ENCODE measurements at places on chromosomes 2 and 18.

DNA sequence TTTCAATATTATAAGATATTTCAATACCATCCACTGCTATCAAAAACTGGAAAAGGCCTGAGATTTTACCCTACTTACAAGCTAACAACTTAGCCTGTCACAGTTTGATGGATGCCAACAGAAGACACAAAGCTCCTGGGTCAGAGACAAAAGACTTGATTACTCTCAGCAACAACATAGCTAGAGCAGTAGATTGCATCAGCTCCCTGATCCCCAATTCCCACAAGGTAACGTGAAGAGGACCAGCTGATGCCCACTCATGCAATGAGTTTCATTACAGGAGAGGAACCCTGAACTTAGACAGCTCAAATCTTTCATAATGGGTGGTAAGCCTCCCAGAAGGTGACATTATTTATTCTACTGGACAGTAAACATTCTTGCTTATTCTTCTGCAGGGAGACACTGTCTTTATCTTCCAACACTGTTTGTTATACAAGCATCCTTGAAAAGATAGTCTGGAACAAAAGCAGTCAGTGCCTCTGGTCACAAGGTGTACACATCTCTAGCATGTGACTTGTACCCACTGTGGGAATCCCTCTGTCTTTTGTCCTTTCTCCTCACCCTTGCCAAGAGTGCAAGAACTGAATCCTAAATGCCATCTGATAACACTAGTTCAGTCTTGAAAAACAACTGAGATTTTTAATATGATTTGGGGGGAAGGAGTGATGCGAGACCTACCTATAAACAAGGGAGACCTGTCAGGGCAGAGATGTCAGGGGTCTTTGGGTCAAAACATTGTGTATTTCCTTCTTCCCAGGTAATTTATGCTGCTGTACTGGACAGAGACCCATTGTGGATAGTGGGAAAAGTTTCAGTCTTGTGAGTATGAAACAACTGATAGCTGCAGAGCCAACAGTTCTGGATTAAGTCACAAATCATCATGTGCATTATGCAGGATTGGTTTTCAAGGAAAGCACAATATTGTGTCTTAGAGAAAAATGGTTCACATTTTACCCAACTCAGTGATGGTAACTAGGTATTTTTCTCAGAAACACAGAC is 102.4 kb downstream of the AOX1 start:
- no peak for DNase-seq

DNA sequence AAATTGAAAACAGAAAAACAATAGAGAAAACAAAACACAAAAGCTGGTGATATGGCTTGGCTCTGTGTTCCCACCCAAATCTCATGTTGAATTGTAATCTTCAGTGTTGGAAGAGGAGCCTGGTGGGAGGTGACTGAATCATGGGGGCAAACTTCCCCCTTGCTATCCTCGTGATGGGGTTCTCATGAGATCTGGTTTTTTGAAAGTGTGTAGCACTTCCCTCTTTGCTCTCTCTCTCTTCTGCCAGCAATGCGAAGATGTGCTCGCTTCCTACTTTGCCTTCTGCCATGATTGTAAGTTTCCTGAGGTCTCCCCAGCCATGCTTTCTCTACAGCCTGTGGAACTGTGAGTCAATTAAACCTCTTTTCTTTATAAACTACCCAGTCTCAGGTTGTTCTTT is 112.3 kb upstream of the UXS1 start:
- DNase-seq, result no peak

- DNase-seq, result no peak
Measured at GRCh38 chr2:43676322-43677050, at the start of gene C1GALT1C1L. Gene C1GALT1C1L, minus strand, starts transcription at chr2:43676429. Its CDS starts 107 bp downstream, at chr2:43676322.

DNA sequence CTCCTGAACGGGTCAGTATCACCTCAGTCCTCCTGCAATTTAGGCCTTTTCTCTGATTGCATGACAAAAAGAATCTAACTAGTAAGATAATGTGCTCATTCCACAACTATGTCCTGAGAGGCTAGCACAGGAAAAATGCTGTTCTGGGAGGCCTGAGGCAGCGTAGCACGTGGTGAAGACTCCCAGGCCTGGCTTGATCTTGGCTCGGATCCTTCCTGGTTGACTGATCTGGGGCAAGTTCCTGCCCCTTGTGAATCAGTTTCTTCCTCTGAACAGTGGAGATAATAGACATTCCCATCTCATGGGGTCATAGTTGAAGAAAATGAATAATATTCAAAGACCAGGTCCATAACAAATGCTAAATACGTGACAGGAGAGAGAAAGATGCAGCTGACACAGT is 12.3 kb downstream of the FBLN7 start:
- DNase-seq, result no peak

DNA sequence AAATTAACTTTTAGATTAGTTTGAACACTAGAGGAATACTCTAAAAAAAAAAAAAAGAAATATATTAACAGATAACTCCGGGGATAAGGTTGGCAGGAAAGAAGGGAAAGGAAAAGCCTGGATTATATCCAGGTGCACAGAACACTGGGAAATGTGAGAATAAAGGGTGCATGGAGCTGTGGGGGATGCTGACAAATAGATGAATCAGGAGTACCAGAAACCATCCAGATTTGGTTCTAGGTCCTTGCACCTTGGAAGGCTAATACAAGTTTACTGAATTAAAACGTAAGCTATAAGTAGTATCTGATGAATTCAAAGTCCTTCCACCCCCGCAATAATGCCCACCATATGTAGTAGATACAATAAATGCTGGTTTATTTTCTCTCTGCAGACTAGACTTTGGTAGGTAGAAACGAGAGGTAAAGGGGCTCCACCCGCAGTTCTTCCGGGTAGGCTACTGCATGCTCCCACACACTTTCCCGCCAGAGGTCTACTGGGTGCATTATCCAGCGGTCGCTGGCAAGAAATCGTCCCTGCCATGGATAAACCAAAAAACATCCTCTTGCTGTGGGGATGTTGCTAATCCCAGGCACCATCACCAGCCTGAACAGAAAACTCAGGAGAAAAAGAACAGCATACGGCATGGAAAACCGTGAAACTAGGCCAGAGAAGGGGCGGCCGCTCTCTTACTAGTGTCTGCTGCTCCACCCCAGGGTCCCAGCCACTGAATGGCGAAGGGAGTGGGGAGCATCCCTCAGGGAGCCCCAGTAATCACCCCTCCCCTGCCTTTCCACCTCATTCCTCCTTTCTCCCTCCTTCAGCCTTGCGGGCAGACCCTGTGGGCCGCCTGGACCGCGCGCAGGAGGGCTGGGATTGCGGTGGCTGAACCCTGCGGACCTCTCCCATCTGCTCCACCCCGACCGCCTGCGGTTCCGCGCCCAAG is 1.5 kb downstream of the CNRIP1 start:
- DNase-seq, result no peak

DNA sequence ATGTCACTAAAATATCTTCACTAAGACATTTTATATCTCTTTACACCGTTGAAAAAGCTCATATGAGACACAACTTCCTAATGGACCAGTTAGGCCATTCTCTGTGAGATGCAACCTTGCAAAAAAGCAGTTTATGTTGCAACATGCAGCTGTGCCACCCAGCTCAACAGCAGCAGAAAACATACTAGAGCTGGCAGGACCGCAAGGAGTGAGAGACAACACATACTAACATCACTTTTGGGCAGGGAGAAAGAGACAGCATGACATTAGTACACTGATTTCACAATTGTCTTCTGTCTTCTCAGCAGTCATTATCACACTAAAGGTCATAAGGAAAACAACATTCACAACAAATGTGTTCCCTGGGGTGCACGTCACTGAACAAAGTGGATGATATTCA is 122.9 kb downstream of the EPB41L3 start:
- no peak for DNase-seq

GRCh38 chr2:120815292-120815691 is 79.6 kb downstream of the GLI2 start:
- DNase-seq, result no peak

- no peak for DNase-seq
Measured at GRCh38 chr2:64876137-64876647, 113.0 kb upstream of the SLC1A4 start.

DNA sequence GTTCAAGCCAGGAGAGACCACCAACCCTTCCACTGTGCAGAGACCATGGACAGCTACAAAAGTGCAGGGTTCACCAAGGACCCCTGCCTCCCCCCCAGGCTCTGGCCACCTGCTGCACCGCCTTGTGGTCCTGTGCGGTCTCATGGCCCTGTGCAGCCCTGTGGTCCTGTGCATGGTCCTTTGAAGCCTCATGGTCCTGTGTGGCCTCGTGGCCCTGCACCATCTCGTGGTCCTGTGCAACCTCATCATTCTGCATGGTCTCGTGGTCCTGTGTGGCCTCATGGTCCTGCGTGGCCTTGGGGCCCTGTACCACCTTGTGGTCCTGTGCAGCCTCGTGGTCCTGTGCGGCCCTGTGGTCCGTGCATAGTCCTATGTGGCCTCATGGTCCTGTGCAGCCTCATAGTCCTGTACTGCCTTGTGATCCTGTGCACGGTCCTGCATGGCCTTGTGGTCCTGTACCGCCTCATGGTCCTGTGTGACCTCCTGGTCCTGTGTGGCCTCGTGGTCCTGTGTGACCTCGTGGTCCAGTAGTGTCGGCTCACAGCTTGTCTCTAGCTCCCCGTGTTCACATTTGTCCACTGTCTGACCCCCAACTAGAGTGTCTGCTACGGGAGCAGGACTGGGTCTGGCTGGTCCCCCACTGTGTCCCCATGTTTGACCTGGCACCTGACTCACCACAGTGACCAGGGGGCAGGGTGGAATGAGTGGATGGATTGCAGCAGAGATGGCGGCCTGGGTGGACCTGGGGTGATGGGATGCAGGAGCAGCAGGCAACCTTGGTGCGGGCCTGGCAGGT is 20.0 kb upstream of the OTOS start:
- no peak for DNase-seq

- no peak for DNase-seq
Measured at GRCh38 chr2:162297925-162298552, 20.4 kb downstream of the IFIH1 start.

DNA sequence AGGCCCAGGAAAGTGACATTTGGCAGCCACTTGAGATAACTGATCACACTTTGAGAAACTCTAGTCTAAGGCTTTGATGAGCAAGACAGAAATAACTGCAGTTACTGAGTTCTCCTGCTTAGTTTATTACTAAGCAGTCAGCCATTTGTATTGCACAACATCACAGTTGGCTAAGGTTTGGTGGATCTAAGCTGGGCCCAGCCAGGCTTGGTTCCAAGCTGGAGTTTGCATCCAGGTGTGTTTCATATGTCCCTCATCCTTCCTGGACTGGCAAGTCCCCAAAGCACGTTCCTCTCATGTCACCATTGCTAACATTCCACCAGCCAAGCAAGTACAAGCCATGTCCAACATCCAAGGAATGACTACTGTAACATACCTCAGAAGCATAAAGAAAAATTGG is 71.3 kb upstream of the ZNF532 start:
- DNase-seq, result no peak

- no peak for DNase-seq
Measured at GRCh38 chr2:174925046-174925784, 80.0 kb downstream of the CHN1 start.

DNA sequence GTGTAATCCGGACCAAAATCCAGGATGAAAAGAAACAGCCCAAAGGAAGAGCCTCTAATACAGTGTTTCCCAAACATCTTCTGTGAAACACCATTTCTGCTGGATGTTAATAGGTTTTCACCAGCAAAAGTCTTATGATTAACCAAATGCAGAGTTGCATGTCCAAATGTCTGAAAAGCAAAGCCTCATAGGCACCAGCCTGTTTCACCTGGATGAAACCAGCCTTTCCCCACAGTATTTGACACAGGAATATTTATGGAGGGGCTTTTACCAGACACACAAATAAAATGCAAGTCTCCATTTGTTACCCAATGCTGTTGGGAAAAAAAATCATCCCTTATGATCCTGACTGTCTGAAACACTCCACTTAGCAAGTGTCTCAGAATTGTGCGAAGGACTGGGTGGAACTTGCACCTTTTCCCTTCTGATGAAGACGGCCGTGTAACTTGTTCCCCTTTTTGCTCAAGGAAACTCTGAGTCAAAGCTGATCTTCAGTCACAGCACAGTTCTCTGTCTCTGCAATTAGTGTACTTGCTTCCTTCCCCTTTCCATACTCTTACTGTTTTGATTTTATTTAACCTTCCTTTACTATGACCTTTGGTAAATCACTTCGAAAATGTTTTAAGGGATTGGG is 70.3 kb upstream of the IL1R2 start:
- no peak for DNase-seq

DNA sequence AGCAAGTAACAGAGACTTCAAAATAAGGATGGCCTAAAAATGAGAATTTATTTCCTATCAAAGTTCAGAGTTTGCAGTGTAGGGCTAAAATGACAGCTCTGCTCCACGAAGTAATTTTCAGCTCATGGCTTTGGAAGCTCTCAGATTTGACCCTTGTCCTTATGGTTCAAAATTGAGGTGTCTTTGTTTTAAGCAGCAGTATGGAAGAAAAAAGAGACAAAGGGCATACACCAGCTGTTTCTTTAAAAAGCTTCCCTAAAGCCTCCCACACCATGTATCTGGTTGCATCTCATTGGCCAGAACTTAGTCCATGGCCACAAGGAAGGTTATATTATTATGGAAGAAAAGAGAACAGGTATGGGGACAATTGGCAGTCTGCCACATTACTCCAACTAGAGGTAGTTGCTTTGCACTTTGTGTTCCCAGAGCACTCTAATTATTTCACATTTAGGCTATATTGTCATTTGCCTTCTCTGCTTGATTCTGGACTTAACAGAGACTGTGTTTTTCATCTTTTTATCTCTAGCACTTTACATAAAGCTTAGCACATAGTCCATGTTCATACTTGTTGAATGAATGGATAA is 180.4 kb downstream of the MCFD2 start:
- DNase-seq, result no peak

GRCh38 chr2:6506361-6506794 is 359.3 kb downstream of the CMPK2 start:
- no peak for DNase-seq

- DNase-seq, result no peak
Measured at GRCh38 chr2:206996556-206997065, 57.3 kb downstream of the CPO start.

DNA sequence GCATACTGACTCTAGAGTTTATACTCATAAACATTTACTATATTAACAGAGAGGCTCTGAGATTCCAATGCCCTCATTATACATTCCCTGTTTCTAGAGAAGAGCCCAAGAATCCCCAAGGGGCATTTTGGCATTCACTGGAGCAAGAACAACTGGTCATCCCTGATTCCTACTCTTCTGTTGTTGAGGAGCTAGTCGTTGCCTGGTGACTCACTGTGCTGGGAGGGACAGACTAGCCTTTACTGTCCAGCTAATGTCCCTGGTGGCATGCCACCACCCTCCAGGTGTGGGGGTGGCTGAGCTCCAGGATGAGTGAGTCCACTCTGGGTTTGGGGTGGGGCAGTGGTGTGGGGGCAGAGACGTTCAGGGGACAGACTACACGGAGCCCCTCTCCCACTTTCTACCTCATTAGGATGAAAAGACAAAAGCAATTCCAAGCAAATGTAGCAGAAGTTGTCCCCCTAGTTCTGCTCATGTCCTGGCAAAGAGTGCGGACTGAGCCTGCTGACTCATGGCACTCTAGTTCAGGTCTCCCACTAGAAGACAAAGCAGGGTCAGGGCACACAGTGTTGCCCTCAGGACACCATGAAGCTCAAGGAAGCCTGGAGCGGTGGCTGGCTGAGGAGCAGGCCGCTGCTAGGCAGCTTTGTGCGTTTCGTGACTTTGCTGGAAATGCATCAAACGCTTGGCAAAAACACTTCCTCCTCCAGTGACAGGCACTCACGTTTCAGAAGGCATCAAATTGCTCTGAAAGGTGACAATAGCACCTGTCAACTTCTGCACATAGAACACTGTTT is 49.4 kb downstream of the RHOB start:
- DNase-seq, result no peak
